ENCODE measurements at places on chromosomes 16 and 17. TPM values are rescaled to one million over a fixed set of nuclear protein-coding genes. Genes with fewer than 3 reads are reported as not detected.

The SDR42E2 gene
- not detected for total RNA-seq

The CCDC200 gene
- total RNA-seq: not detected

The ABCA9 gene
- 5.5 TPM for total RNA-seq

DNA sequence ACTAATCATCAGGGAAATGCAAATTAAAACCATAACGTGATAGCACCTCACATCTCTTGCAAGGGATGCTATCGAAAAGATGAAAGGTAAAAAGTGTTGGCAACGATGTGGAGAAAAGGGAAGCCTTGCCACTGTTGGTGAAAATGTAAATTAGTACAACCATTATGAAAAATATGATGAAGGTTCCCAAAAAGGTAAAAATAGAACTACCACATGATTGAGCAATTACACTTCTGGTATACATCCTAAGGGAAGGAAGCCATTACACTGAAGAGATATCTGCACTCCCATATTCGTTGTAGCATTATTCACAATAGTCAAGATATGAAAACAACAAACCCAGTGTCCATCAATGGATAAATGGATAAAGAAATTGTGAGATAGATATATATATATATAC lies 21.5 kb downstream of the ABCA10 start:
- DNase-seq: no peak

DNA sequence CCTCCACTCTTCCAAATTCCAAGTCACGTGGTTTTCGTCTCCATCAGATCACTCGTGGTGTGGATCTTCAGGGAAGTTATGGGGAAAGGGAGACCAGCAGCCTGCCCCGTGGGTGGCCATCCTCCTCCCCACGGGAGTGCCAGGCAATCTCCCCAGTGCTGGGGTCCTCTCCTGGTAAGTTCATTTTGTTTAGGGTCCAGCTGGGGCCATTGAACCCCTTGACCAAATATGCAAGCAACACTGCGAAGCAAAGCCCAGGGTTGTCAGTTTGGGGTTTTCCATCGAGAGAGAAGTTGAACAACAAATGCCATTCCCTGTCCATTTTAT lies 4.1 kb upstream of the LCMT1 start:
- no peak for DNase-seq
